ENCODE measurements at places on chromosomes 16 and 17. TPM values are rescaled to one million over a fixed set of nuclear protein-coding genes. Genes with fewer than 3 reads are reported as not detected.

- no peaks in the 10 kb centered on the region for H3K36me3 ChIP-seq
- peaks cover 15% of the 10 kb centered on the region for H3K4me1 ChIP-seq
- no peak overlapping the region for H3K4me3 ChIP-seq
- H3K27me3 ChIP-seq, result no peaks in the 10 kb centered on the region
- H3K27ac ChIP-seq, result peak overlapping the region; percentile 47
Measured at GRCh38 chr17:33012522-33013033, 20.9 kb downstream of the SPACA3 start.

- H3K4me3 ChIP-seq, result no peak overlapping the region
- H3K4me1 ChIP-seq, result no peaks in the 10 kb centered on the region
- no peak for DNase-seq
- H3K36me3 ChIP-seq, result peaks cover 20% of the 10 kb centered on the region
- H3K27me3 ChIP-seq, result peaks cover 22% of the 10 kb centered on the region
Measured at GRCh38 chr16:555528-556473, 4.4 kb upstream of the PRR35 start.

- no peak overlapping the region for H3K4me3 ChIP-seq
- no peaks in the 10 kb centered on the region for H3K4me1 ChIP-seq
- no peak for DNase-seq
- H3K27me3 ChIP-seq, result no peaks in the 10 kb centered on the region
- no peak overlapping the region for H3K27ac ChIP-seq
Measured at GRCh38 chr17:32467949-32468348, 18.8 kb upstream of the CDK5R1 start.

DNA sequence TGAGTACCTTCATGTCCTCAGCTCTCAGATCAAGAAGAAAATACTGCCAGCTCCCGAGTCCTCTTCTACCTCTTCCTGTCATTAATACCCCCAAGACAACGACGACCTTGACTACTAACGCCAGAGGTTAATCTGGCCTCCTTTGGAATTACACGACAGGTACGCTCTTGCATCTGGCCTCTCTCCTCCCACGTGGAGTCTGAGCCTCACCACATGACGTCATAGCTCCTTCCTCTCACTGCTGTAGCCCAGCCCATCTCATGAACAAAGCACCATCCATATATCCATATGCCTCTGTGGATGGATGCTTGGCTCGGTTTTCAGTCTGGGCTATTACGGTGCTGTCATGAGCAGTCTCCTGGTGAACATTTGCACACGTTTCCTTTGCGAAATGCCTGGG lies 110.2 kb upstream of the TNRC6C start:
- no peak for DNase-seq
- H3K27me3 ChIP-seq, result no peaks in the 10 kb centered on the region
- peaks cover 6% of the 10 kb centered on the region for H3K4me1 ChIP-seq
- H3K4me3 ChIP-seq, result no peak overlapping the region
- no peaks in the 10 kb centered on the region for H3K36me3 ChIP-seq

GRCh38 chr16:86929057-86929871 lies 350.9 kb downstream of the FOXL1 start:
- no peaks in the 10 kb centered on the region for H3K36me3 ChIP-seq
- no peak overlapping the region for H3K27ac ChIP-seq
- no peak for DNase-seq
- peaks cover 36% of the 10 kb centered on the region for H3K4me1 ChIP-seq

GRCh38 chr16:69816996-69817395 lies 54.9 kb downstream of the WWP2 start:
- H3K4me3 ChIP-seq, result no peak overlapping the region
- no peak overlapping the region for H3K27ac ChIP-seq
- no peaks in the 10 kb centered on the region for H3K36me3 ChIP-seq
- no peaks in the 10 kb centered on the region for H3K27me3 ChIP-seq
- DNase-seq, result no peak

DNA sequence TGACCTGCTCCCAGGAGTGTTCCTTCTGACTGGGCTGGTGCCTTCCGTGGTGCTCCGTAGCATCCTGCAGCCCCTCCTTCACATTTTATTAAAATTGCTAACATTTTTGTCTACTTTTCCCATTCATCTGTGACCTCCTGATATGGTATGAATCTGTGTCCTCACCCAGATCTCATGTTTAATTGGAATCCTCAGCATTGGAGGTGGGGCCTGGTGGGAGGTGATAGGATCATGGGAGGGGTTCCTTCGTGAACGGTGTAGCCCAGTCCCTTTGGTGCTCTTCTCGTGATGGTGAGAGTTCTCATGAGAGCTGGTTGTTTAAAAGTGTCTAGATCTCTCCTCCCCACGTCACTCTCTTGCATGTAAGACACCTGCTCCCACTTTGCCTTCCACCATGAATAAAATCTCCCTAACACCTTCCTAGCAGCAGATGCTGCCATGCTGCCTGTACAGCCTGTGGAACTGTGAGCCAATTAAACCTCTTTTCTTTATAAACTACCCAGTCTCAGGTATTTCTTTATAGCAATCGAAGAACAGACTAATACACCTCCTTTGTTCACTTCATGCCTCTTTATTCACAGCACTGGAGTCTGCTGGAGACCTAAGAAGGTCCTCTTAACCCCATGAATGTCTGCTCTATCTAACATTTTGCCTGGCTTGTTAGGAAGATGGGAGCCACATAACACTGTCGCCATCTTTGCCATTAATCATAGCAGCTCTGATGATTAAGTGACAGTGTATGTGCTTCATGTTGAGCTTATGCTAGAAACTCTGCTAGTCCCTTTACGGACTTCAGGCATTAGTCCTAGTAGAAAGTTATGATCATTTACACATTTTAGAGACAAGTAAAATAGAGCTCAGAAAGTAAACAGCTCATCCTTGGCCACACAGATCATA lies 377.7 kb upstream of the MAF start:
- no peaks in the 10 kb centered on the region for H3K36me3 ChIP-seq
- no peaks in the 10 kb centered on the region for H3K27me3 ChIP-seq
- no peak for DNase-seq
- no peak overlapping the region for H3K27ac ChIP-seq

GRCh38 chr16:19179546-19180490 lies 11.8 kb downstream of the SYT17 start:
- DNase-seq, result peak; percentile 21
- H3K4me1 ChIP-seq, result peaks cover 11% of the 10 kb centered on the region
- no peak overlapping the region for H3K27ac ChIP-seq
- no peak overlapping the region for H3K4me3 ChIP-seq
- H3K36me3 ChIP-seq, result no peaks in the 10 kb centered on the region

GRCh38 chr17:52517176-52517575 lies 358.7 kb upstream of the CA10 start:
- H3K27me3 ChIP-seq, result no peaks in the 10 kb centered on the region
- no peaks in the 10 kb centered on the region for H3K4me1 ChIP-seq
- H3K4me3 ChIP-seq, result no peak overlapping the region
- no peak overlapping the region for H3K27ac ChIP-seq
- no peaks in the 10 kb centered on the region for H3K36me3 ChIP-seq

DNA sequence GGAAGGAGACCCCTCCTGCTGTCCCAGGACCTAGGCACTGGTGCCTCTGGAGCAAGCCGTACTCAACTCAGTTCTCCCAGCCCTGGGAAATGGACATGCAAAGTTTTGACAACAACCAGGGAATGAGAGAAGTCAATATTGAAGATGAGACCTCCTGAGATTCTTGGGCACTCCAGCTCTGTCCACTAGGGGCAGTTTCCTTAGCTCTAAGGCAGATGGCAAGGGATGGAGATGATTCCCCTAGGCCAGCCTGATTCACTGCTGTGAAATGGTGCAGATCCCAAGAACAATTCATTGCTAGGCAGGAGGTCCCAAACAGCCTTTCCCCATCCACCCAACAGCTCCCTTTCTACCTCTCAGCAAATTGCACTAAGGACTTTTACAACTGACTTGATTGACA lies 20.5 kb upstream of the SDR42E2 start:
- no peak overlapping the region for H3K27ac ChIP-seq
- no peak overlapping the region for H3K4me3 ChIP-seq
- peaks cover 28% of the 10 kb centered on the region for H3K27me3 ChIP-seq
- H3K36me3 ChIP-seq, result no peaks in the 10 kb centered on the region

- DNase-seq, result peak; percentile 67
- H3K4me3 ChIP-seq, result no peak overlapping the region
- H3K27me3 ChIP-seq, result no peaks in the 10 kb centered on the region
- H3K4me1 ChIP-seq, result peaks cover 23% of the 10 kb centered on the region
- H3K36me3 ChIP-seq, result no peaks in the 10 kb centered on the region
Measured at GRCh38 chr16:53991754-53992378, 287.9 kb downstream of the FTO start.

DNA sequence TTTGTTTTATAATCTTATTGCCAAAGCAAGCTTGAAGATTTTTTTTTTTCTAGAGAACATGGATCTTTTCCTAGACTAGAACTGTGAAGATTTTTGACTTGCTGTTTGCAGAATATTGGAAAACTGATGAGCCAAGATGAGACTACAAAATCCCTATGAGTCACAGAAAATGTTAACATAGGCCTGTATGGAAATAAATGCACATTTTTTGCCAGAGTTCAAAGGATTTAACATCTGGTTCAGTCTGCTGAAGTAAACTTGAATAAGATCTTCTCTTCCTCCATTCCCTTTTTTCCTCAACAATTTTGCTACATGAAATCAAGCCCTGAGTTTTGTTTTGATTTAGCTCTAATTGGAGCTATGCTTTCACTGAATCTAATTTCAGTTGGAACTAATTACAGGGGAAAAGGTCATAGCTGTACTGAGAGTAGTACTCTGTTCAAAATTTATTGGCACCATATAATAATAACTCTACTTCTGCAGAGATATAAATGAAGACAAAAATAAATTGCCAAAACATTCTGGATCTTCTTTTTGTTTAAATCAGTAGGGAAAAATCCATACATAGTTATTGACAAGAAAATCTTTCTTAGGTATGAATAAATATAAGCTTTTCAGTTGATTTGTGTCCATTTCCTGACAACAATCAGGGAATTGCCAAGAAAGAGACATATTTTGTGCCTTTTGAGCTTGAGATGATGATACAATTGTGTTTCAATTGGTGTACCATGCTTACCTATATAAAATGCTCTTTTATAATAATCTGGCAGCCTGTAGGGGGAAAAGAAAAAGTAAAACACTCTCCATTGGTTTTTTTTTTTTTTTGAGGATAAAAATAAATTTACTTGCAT lies 387.5 kb upstream of the GOT2 start:
- H3K27me3 ChIP-seq, result no peaks in the 10 kb centered on the region
- no peaks in the 10 kb centered on the region for H3K4me1 ChIP-seq
- no peaks in the 10 kb centered on the region for H3K36me3 ChIP-seq
- no peak overlapping the region for H3K4me3 ChIP-seq

- no peak overlapping the region for H3K4me3 ChIP-seq
- H3K27me3 ChIP-seq, result no peaks in the 10 kb centered on the region
- no peaks in the 10 kb centered on the region for H3K4me1 ChIP-seq
- no peaks in the 10 kb centered on the region for H3K36me3 ChIP-seq
- no peak for DNase-seq
Measured at GRCh38 chr17:67035131-67036083, 8.9 kb upstream of the CACNG1 start.

GRCh38 chr17:3657588-3657869 lies 10.8 kb downstream of the TAX1BP3 start:
- peaks cover 50% of the 10 kb centered on the region for H3K36me3 ChIP-seq
- H3K4me1 ChIP-seq, result peaks cover 31% of the 10 kb centered on the region
- H3K4me3 ChIP-seq, result no peak overlapping the region
- DNase-seq, result no peak
- H3K27me3 ChIP-seq, result no peaks in the 10 kb centered on the region
- H3K27ac ChIP-seq, result no peak overlapping the region

DNA sequence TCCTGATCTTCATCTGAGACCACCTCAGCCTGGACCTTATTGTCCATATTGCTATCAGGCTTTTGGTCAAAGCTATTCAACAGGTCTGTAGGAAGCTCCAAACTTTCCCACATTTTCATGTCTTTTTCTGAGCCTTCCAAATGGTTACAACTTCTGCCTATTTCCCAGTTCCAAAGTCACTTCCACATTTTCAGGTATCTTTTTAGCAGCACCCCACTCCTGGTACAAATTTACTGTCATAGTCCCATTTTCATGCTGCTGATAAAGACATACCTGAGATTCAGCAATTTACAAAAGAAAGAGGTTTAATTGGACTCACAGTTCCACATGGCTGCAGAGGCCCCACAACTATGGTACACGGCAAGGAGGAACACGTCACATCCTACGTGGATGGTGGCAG lies 815.5 kb downstream of the KCNJ2 start:
- no peaks in the 10 kb centered on the region for H3K27me3 ChIP-seq
- H3K27ac ChIP-seq, result no peak overlapping the region
- H3K36me3 ChIP-seq, result no peaks in the 10 kb centered on the region

DNA sequence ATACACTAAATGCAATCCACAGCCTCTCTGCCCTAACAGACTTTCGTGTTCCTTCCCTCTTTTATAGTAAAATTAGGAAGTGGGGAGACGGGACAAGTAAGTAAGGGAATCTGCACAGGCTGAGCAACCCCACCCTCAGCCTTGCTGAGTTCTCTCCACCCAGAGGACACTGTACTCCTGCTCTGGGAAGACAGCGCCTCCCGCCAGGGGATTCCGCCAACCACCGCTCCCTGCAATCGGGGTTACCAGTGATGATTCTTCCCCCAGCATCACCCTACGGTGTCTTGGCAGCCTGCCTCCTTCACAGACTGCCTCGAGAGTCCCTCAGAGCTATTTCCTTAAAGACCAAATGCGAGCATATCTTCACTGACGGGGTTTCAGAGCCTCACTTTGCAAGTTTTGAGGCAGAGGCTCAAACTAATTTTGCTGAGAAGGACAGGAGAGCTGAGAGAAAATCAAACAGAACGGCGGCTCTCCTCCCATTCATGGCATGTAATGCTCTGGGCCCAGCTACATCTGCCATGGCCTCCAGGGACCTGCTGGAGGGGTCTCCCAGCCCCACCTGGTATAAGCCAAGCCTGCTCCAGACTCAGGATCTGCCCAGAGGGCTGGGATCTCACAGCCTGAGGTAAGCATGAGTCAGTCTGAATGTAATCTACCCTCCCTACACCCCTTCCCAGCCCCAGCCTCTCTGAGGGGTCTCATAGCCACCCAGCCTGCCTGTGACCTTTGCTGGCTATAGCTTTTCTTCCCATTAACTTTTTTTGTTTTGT lies 22.7 kb upstream of the ASGR2 start:
- H3K27ac ChIP-seq, result no peak overlapping the region
- no peak overlapping the region for H3K4me3 ChIP-seq
- no peaks in the 10 kb centered on the region for H3K36me3 ChIP-seq
- DNase-seq, result no peak
- peaks cover 54% of the 10 kb centered on the region for H3K27me3 ChIP-seq

The CX3CL1 gene
- total RNA-seq, result 0.18 TPM

The KRT40 gene
- not detected for total RNA-seq

The CHAD gene
- not detected for total RNA-seq
